ENCODE measurements at places on chromosomes 1 and 21.

DNA sequence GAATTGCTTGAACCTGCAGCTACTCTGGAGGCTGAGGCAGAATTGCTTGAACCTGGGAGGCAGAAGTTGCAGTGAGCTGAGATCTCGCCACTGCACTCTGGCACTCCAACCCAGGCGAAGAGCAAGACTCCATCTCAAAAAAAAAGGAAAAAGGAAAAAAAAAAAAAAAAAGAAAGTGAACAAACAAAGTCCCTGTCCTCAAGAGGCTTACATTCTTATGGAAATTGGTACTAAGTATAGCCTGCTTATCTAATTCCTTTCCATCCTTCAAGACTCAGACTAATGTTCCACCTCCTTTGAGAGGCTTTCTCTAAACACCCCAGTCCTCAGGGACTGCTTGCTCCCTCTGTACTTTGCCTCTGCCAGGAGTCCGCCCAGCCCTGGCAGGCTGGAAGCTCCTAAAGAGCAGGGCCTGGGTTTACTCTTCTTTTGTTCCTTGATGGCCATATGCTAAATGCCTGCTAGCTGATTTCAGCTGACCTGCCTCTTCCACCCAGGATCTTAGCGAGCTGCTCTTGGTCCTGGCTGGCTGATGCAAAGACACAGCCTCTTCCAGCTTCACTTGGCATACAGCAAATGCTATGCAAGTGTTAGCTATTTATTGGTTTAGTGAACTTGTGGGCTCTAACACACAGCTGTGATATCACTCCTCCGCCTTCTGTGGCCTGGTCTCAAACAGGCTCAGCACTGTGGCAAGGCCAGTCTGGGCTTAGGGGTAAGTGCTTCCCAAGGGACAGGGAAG, 9.8 kb downstream of the SLC9A1 start:
- DNase-seq, result no peak

- no peak for DNase-seq
Observed at GRCh38 chr1:15304708-15305467, 57.9 kb downstream of the FHAD1 start.

DNA sequence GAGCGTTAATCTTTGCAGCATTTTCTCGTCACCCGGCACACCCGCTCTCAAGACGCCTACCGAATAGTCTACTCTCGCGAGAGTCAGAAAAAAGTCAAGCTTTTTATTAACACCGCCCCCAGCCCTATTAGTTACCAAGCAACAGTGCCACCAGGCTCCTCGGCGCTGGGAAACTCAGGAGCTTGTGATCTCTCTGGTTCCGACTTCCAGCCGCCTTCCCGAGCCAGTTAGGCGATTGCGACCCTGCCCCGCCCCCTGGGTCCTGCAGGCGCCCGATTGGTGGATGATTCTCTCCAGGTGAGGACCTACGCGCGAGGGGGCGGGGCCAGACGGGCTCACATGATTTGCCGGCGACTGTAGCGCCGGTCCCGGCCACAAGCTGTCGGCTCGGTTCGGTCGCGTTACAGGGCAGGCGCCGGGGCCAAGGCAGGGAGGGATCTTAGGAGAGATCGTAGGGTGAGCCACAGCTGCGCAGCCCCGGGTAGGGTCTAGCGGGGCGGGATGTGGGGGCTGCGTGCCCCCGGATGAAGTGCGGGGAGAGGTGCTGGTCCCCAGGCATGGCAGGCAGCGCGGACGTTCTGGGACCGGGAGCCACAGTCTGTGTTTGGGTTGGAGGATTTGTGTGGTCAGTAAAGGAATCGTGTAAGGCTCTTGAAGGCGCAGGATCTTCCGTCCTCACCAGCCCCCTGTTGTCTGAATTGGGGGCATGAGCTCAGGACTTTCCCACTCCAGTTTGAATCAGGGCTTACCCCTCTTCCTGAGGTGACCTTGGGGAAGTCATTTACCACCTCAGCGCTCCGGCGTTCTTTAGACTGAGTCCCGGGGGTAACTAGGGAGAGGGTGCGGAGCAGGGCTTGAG, at the start of gene PFKFB2:
Gene PFKFB2 (plus strand): TSS at position 365 of the 859 bp plus-strand sequence. CDS start 1,443 bp downstream, outside the sequence.
- DNase-seq, result no peak

DNA sequence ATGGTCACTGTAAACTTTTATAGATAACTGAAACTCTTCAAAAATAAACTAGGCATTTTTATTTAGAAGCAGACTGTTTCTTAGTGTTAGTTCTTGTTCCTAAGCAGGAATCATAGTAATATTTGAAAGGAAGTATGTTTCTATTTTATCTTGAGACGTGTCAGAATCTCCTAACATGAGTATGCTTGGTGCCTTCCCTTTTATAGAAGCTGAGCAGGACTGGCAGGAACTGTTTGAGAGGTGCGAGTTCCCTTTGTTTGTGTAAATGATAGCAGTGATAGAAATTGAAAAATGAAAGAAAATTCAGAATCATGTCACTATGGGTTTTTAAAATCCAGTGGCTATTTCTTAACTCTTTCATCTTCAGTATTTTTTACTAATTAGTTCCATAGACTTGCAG, 56.9 kb downstream of the LRRC8D start:
- DNase-seq, result no peak

DNA sequence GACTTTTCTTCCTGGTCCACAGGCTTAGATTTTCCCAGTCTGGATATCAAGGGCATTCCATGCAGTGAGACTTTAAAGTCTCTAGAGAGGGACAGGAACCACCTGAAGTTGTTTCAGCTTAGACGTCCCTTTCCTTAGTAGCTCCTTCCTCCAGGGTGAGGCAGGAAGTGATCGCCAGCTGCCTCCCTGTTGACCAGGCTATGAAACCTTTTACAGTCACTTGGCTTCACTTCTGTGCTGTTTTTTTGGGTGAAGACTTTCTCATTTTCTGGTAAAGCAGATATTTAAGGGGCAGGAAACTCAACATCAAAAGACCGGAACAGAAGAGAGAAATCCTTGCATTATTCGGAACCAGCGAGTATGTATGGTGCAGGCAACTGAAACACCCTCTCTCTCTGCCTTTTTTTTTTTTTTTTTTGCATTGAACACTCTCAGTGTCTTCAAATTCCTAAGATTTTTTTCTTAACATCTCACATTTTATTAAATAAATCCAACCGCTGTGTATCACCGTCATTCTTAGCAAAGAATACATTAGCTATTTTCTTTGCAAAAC, 234.6 kb upstream of the IRF2BP2 start:
- DNase-seq, result peak; percentile 37

DNA sequence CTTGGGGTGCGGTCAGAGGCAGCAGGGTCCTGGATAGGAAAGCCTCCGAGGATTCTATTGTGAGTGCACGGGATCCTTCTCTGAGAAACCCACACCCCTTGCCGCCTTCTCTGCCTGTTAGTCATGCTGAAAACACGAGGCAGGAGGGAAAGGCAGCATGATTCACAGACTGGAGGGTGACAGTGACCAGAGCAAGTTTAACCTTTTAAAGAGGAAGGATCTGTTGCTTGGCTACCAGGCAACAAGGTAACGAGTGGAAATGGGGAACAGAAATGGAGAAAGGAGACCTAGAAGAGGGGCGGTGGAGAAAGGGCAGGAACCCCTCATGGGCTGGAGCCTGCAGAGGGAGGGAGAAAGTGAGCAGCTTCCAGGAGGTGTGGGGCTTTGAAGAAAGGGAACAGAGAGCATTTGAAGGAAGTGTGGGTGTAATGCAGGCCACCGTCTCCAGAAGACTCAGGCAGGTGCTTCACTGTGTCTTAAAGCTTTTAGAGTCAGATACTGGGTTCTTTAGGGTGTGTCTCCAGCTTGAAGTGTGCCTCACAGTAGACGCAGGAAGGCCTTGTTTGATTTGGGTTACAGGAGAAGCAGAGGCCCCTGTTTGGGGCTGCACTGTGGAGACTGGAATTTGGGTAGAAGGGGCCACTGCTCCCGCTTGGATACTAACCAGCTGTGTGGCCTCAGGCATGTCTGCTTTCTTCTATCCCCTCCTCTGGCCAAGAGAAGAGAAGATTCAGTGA, 19.1 kb downstream of the OPTC start:
- DNase-seq, result no peak

GRCh38 chr21:29812947-29813346, 126.8 kb downstream of the GRIK1 start:
- no peak for DNase-seq

- no peak for DNase-seq
Observed at GRCh38 chr1:178275553-178275952, 181.6 kb downstream of the RASAL2 start.

DNA sequence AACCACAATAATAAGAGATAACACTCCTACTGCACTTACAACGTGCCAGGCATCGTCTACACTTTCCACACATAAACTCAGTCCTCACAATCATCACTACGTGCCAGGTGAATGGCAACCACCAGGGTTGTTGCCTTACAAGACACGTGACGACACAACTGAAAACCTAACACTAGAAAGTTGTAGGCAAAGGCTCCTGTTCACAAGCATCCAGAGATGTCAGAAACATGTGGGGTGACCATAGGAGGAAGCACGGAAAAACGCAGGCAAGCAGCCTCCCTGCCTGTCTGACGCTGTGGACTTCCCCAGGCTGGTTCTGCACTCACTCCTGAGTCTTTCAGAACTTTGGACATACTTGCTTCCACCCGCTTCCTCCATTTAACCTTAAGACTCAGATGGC, 7.0 kb downstream of the CAPZB start:
- peak; percentile 33 for DNase-seq

DNA sequence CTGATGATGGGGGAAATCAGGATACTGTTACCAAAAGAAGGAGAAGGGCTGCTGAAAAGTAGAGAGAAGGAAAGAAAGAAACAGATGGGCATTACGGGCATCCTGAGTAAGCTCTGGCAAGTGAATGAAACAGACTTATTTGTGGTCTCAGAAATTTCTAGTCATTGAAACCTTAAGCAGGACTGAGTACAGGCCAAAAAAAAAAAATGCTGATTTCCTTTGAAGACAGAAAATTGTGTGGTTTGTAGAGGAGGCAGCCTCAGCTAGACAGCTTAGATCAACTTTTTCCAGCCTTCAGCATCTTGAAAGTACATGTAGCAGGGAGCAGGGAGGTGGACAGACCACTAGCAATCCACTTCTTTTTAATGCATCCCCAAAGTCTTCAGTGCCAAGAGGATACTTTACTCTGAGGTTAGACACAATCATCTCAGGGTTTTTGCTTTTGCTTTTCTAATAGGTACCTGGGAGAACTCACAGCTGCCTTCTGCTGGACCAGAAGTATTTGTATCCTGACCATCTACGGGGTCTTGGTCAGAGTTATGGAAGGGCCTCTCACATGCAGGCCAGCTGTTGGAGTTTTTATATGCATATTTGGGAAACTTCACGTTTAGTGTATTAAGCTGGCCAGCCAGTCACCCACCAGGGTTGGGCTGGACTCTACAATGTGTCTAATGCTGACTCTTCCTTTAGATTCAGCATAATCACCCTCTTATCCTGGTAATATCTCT, 10.6 kb upstream of the CAPZB start:
- DNase-seq, result no peak

- DNase-seq, result no peak
Observed at GRCh38 chr1:155092131-155092530, 13.5 kb downstream of the EFNA3 start.

- no peak for DNase-seq
Observed at GRCh38 chr1:161324020-161324419, 9.8 kb downstream of the SDHC start.

DNA sequence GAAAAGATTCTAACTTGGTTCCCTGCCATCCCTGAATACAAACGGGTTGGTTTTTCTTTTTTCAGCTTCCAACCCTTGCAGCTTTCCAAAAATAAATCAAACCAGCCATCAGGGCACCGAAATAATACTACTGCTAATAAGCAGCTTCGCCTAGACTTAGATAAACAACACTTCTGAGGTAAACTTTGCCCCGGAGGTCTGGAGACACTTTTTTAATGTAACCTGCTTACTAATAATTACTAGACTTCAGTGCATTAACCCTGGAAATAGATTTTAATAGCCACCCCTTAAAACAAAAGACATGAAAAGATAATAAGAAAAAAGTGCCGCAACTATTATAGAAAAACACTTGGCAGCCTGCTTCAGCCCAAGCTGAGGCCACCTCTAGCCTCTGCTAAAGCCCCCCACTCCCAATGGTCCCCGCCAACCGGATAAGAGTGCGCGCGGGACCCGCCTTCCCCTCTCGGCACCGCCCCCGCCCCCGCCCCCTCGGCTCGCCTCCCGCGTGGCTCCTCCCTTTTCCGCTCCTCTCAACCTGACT, 405 bp upstream of the GADD45A start:
- no peak for DNase-seq

- DNase-seq, result no peak
Observed at GRCh38 chr1:181222972-181223505, 134.5 kb downstream of the IER5 start.

- no peak for DNase-seq
Observed at GRCh38 chr1:22292011-22292788, 149.3 kb upstream of the WNT4 start.

GRCh38 chr21:26756491-26757159, 88.6 kb downstream of the ADAMTS1 start:
- no peak for DNase-seq
